CD4-positive, alpha-beta T cell treated with Interleukin-17A for 1 hour (primary cell): ENCODE measurements at places on chromosomes 5 and 9.

GRCh38 chr9:121141306-121141705, 60.4 kb downstream of the RAB14 start:
- no peak for DNase-seq

- DNase-seq, result no peak
Measured at GRCh38 chr5:65009207-65009606, 240.5 kb downstream of the CWC27 start.

DNA sequence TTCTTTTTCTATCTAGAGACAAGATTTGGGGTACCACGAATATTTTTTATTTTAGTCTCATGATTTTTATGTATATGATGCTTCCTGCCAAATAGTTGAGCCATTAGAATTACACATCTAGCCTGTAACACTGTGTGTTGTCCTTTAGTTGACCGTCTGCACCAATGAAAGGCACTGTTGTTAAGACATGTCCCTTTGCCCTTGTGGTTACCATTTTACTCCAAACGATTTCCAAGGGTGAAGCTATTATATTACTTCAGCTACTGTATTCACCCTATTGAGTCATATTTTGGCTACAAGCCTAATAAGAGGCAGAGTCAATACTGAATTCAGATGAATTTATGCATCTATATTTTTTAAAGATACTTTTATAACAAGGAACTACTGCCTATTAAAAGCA, 207.6 kb downstream of the CETN3 start:
- no peak for DNase-seq

GRCh38 chr5:150576449-150576949, 64.0 kb upstream of the SYNPO start:
- no peak for DNase-seq

DNA sequence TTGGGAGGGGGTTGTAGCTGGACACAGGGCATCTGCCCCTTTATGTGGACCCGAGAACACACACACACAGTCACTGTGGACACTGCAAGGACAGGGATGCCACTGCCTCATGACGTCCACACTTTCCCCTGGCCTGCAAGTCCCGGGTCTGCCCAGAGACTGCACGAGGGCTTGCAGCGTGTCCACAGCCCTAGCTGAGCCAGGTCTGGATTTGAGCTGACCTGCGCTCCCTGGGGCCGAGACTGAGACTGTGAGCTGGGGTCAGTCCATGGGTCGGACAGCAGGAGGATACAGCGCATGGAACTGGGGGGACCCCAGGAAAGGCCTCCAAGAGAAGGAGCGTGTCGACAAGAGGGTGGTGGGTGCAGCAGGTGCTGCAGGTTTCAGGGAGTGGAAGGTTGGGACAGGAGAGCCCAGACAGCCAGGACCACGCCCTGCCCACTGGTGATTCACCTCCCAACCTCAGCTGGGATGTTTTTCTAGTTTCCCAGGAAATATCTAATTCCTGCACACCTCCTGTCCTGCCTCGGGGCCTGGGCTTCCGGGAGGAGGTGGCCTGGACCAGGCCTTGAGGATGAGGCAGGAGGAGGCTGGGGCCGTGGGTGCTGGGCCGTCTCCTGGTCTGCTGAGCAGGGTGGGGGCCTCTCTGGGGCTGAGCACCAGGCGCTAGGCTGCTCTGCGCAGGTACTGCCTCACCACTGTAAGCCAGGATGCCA, 806 bp upstream of the RNF224 start:
- no peak for DNase-seq

GRCh38 chr9:93667627-93668026, 91.2 kb downstream of the PHF2 start:
- DNase-seq, result no peak
